Glomerular endothelial cell (primary cell): ENCODE measurements at places on chromosomes 1 and 21. TPM values are rescaled to one million over a fixed set of nuclear protein-coding genes. Genes with fewer than 3 reads are reported as not detected.

Gene ADAMTSL4
- total RNA-seq = 1.3 and 2.6 TPM in 2 replicates

Gene C8B
- total RNA-seq = not detected in 2 replicates

Gene ACTL8
- total RNA-seq = not detected in 2 replicates

Gene LRRC7
- 0.06 TPM in 1 of 2 replicates, not detected in the other for total RNA-seq

- no peak for DNase-seq
Observed at GRCh38 chr1:41485605-41486004, 1.1 kb upstream of the EDN2 start.

GRCh38 chr1:199399996-199400724 lies 627.4 kb upstream of the NR5A2 start:
- no peak for DNase-seq

- peak; percentile 48 for DNase-seq
Observed at GRCh38 chr1:212368073-212368484, 46.6 kb downstream of the PACC1 start.

DNA sequence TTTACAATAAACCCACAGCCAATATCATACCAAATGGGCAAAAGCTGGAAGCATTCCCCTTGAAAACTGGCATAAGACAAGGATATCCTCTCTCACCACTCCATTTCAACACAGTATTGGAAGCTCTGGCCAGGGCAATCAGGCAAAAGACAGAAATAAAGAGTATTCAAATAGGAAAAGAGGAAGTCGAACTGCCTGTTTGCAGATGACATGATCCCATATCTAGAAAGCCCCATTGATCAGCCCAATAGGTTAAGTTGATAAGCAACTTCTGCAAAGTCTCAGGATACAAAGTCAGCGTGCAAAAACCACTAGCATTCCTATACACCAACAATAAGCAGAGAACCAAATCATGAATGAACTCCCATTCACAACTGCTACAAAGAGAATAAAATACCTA lies 235.5 kb downstream of the DPYD start:
- no peak for DNase-seq

- DNase-seq = no peak
Observed at GRCh38 chr1:17205652-17206051, 724 bp downstream of the PADI1 start.

DNA sequence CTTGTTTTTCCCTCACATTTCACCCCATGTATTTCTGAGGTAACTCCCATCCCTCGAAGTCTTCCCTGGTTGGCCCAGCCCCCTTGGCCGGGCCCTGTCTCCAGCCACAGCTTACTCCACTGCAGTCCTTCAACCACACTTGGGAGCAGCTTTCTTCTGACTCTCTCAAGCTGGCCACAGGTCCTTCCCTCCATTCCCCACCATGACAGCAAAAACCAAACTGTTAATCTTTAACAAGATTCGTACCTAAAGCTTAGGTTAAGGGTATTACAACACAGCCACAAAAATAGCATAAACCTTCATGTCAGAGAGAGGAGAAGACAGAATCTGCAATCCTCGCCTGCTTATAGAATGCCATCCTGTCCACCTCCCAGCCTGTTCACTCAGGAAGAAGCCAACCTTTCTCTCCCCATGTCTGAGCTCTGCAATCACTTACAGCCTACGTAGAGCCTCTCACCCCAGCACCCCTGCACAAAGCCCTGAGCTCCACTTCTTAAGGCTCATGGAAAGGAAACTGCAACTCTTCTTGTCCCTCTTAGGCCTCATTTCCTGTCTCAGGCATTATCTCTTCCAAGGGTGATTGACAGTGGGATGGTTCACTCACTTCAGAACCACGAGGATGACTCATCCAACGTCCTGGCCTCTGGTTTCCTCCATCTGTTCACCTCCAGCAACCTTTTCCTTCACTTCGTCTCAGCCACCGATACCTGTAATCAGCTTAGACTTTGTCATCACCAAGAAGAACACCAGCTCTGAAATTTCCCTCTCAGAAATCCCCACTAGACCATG lies 72.8 kb downstream of the CD2 start:
- no peak for DNase-seq

- no peak for DNase-seq
Observed at GRCh38 chr1:205783904-205784303, 8.6 kb upstream of the RAB29 start.

DNA sequence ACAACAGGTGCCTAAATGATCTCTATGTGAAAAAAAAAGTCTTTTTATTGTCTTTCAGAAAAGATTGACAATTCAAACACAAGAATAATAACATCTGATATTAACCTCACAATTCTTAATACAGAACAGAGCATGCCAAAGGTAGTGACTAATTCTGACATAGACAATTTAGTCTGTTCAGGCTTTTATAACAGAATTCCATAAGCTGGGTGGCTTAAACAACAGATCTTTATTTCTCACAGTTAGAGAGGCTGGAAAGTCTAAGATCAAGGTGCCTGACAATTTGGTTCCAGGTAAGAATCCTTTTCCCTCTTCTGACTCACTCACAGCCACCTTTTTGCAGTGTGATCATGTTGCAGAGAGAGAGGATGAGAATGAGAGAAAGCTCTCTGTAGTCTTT lies 27.0 kb downstream of the DPYD start:
- no peak for DNase-seq

DNA sequence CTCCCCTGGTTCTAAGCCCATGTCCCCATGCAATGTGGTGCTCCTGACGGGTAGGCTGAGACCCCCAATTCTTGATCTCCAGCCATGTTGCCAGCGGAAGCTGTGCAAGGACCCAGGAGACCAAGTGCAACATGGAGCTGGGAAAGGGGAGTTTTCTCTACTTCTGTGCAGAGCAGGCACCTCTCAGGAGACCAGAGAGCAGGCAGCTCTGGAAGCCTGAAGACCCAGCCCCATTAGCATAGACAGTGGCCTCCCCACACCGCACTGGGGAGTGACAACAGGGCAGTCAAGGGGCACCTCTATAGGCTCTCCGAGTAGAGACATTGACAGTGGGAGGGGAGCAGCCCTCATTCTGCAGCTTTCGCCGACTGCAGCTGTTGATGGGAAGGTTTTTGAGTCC lies 410.2 kb downstream of the MATN1 start:
- DNase-seq = no peak

DNA sequence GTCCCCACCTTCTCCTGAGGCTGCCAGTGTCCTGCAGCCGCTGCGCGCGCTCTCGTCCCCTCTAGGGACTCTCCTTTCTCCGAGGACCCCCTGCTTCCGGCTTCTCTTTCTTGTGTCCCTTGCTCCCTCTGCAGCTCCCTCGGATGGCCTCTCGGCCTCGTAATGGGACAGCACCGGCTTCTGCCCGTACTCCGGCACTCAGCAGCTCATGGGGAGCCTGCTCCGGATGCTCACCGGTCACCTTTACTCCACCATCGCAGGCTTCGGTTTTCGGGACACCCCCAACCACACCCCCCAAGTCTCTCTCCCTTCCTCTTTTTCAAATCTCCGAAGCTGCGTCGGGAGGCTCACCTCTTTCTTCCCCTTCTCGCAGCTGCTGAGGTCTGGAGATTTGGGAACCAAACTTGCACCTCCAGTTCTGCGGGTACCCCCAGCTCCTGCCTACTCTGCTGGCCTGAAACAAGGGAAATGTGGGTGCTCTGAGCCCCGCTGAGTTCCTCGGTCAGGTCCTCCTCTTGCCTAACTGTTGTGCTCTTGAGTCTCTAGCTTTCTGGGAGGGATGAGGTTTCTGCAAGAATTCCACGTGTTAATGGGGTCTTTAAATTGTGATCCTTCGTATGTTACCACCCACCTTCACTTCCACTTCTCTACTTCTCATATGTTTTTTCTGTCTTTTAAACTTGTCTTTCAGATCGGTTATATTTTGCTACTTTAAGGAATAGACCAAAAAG lies 930 bp downstream of the CDC14A start:
- no peak for DNase-seq

DNA sequence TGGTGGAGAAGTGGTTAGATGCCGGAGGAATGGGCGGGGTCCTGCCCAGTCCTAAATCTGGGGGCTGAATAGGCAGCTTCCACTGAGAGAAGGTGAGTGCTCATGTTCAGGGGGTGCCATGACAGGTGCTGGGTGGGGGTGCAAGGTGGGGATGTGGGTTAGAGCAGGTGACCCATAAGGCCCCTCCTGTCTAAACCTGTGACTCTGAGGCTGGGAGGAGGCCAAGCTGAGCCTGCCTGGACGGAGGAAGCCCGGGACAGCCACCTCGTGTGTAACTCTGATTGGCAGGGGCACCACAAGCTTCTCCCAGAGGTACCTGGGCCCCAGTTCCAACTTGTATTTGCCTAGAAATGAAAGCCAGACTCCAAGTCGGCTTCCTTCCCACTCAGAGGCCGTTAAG lies 10.7 kb downstream of the GPR157 start:
- no peak for DNase-seq
